A549 treated with Mapracorat at 1 μM for 4 hours (cell line): ENCODE measurements at places on chromosomes 11 and 22. TPM values are rescaled to one million over a fixed set of nuclear protein-coding genes. Genes with fewer than 3 reads are reported as not detected.

Gene TEX54
- not detected in 5 replicates for total RNA-seq

Gene RFPL1
- total RNA-seq = not detected in 5 replicates

Gene KCNA4
- total RNA-seq = not detected in 5 replicates

Gene CARD18
- total RNA-seq = not detected in 5 replicates

Gene CARNS1
- 0.08 to 0.21 TPM (median 0.13 TPM) in 5 replicates for total RNA-seq

Gene TRIM3
- 13.8 to 22.2 TPM (median 20.0 TPM) in 5 replicates for total RNA-seq

Gene TMEM25
- total RNA-seq = 0.09 to 0.56 TPM (median 0.38 TPM) in 5 replicates

Gene INS
- not detected in 5 replicates for total RNA-seq
